ENCODE measurements at places on chromosomes 2 and 18.

DNA sequence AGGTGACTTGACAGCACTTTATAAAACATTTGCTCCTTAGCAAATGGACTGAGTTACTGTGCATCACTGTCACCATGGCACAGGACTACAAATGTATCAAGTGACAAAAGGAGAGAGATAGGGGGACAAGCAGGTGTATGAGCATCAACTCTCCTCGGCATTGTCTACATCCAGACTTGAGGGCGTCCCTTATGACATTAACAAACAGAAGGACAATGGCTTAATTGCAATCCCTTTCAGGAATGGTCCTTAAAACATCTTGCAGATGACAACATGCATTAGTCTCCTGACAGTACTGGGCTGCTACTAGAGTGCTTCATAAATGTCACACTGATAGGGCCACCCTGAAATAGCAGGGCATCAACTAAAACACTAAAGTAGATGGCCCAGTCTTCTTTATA, 198.8 kb downstream of the PDE1A start:
- DNase-seq = peak; percentile 17

DNA sequence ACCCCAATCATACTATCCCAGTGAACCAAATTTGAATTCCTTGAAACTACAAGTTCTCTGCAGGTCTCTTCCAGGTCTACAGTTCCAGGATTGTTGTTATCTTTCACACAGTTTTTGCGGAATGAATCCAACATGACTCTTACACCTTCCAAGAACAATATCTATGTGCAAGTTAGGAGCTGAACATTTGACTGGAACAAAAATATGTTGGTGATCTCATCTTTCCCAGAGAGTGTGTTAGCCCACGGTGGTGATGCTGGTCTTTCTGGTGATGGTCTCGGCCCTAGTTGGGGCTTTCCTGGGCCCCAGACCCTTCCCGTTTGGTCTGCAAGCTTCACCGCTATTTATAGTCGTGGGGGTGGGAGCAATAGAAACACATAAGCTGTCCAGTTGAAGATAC, 173.7 kb downstream of the TPGS2 start:
- DNase-seq = no peak

DNA sequence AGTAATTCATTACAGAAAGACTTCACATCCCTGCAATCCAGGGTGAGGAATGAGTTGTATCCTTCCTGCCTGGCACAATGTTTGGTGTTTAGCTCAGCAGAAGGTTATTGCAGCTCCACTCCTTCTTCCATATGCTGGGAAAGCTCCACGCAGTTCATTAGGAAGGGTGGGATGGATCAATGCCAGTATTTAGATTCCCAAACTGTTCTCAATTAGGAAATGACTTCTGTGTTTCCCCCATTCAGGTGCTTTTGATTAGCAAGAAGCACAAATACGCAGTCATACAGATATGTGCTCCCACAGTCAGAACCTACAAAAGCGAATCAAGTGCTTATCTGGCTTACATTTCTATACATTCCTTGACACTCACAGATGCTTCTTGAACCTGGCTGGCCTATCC, 340.6 kb downstream of the NYAP2 start:
- no peak for DNase-seq

DNA sequence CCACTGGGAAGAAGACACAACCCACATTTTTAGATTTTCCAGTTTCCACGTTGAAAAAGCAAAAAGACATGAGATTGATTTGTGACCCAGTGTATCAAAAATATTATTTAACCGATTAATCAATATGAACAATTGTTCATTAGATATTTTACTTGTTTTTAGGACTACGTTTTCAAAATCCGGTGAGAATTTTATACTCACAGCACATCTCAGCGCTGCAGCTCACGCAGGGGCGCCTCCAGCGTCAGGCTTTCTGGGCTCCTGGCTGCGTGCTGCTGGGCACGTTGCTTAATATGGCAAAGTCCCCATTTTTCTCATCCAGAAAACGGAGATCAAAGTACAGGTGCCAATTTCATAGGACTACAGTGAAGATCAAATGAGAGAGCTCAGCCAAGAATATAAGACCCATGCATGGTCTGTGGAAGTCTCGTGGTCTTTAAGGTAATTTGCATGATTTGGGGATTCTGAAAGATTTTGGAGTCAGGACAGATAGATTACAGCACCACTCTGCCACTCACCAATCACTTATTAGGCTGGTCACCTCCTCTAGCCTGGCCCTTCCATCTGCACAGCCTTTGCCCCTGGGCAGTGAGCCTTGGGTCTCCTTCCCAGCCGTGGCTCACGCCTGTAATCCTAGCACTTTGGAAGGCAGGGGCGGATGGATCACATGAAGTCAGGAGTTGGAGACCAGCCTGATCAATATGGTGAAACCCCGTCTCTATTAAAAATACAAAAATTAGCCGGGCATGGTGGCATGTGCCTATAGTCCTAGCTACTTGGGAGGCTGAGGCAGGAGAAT, 36.2 kb downstream of the PTPN18 start:
- DNase-seq = no peak

DNA sequence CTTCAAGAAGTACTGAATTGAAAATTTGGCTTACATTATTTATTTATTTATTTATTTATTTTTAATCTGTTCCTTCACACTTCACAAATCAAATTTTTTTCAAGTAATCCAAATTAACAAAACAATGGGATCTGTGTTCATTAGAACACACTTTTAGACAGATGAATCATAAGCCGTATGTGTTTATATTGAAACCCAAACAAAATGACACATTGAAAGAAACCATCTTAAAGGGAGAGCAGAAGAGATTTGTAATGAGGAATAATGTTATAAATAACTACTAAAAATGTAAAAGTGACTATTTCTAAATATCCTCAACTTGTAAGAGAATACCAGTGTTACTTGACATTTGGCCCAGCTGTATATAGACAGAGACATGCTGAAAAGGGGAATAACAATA, 991.0 kb upstream of the CHAC2 start:
- no peak for DNase-seq

- DNase-seq = no peak
These were observed 423.1 kb downstream of the FIGN start for GRCh38 chr2:163312713-163313112.

All from NCI-H774 (cell line).